ENCODE measurements at places on chromosomes 1 and 21. TPM values are rescaled to one million over a fixed set of nuclear protein-coding genes. Genes with fewer than 3 reads are reported as not detected.
A peak's percentile ranks its signal among the peaks of the same experiment; 100 is the strongest.

DNA sequence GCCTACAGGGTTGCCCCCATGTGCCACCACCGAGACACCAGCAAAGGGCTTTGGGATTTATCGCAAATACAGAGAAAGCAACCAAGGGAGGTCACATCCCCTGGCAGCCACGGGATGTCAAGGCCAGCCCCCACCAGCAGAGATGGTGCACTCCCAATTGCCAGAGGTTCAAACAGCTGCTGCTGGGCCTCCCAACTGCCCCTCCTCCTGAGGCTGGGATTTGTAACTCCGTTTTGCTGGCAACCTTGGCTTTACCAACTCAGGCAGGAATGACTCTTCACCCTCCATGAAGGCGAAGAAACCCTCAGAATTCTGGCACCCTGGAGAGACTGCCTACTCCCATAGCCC lies 11.6 kb downstream of the TMEM53 start:
- DNase-seq: no peak

DNA sequence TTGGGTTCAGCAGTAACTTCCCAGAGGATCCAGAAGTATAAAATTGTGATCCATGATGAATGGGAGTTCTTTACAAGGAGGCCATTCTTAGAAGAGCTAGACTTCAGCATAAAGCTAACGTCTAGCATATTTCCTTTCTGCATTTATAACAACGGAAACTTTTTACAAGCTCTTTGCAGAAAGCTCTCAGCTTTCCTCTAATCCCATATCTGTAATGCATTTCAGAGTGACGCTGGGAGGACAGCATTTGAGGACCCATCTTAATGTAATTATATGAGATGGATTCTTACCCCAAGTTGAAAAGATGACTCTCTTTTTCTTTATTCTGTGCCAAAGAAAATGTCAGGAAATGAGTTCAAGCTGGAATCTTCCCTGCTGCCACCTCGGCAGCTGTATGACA lies 132.0 kb upstream of the CACHD1 start:
- no peak for DNase-seq

The CCDC185 gene
- total RNA-seq: not detected

DNA sequence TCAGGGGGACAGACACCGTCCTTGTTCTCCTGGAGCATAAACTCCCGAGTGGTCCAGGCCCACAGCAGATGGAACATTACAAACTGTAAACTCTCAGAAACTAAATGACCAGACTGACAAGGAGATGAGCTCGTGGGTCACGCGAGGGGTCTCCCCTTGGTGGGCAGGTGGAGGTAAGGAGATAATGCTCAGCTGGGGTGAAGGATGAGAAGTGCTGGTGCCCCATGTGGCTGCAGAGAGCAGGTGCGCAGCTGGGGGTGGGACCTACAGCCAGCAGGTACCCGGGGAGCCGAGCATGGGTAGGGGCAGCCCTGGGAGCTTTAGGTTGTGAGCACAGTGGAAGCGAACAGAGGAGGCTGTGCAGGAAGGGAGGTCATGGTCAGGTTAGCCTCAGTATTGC lies 40.1 kb downstream of the AJAP1 start:
- DNase-seq: no peak

DNA sequence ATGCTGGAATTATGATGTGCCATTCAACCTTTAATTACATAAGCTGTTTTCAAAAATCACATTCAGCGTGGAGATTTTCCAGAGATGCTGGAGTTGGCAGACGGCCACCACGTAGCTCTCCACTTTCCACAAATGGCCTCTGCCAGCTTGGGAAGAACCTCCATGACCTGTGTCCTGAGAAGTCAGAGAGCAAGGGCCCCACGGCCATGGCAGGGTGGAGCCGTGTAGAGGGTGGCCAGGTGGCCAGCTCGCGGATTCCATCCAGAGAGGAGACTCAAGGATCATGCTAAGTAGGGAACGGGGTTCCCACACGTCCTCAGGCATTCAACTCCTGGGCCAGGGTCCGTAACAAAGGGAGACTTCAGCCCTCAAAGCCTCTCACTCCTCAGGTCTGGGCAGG lies 1.3 kb upstream of the GALE start:
- no peak for DNase-seq

The RUNX3 gene
- total RNA-seq: not detected

The S1PR1 gene
- total RNA-seq: 2.5 TPM

The TIPRL gene
- 47.8 TPM for total RNA-seq

- no peak for DNase-seq
Measured at GRCh38 chr21:26210614-26211013, 40.0 kb upstream of the APP start.

- no peak for DNase-seq
Measured at GRCh38 chr1:204751883-204752687, 66.5 kb upstream of the LRRN2 start.

The PER3 gene
- 9.0 TPM for total RNA-seq

GRCh38 chr21:14889080-14889810 lies 175.6 kb downstream of the NRIP1 start:
- peak; percentile 48 for DNase-seq

The FAM131C gene
- not detected for total RNA-seq

- no peak for DNase-seq
Measured at GRCh38 chr21:35614396-35614921, 445.9 kb downstream of the SETD4 start.

GRCh38 chr1:226498640-226499008 lies 49.9 kb upstream of the STUM start:
- no peak for DNase-seq

- no peak for DNase-seq
Measured at GRCh38 chr1:245748240-245748639, 593.5 kb downstream of the KIF26B start.

DNA sequence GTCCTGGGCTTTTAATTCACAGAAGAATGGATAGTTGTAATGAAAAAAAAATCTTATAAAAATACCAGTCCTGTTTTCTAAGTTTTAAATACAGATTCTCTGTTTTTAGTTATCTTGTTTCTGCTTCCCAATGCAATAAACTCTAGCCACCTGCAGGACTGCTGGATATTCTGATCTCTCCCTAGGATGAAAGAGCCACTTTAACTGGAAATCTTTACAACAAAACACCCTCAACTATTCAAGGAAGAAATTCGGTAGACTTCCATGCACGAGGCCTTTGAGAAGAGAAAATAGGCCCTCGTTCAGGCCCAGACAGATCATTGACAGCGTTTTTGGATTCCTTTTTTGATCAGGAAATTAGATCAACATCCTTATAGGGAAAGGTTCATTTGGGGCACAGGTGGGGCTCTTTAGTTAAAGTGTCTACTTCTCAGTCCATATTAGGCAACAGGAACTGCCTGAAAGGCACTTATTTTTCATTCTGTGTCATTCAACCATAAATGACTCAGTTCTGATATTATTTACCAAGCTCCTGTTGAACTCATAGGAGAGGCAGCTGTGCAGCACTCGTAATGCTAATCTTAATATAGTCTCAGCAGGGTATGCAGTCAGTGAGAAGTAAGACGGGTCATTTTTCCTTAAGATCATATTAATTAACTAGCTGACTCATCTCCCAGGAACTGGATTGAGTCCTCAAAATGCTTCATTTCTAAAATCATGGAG lies 71.1 kb upstream of the ERRFI1 start:
- peak; percentile 90 for DNase-seq

The GSTM5 gene
- not detected for total RNA-seq

- DNase-seq: no peak
Measured at GRCh38 chr1:236925386-236925785, 78.9 kb downstream of the MT1HL1 start.

DNA sequence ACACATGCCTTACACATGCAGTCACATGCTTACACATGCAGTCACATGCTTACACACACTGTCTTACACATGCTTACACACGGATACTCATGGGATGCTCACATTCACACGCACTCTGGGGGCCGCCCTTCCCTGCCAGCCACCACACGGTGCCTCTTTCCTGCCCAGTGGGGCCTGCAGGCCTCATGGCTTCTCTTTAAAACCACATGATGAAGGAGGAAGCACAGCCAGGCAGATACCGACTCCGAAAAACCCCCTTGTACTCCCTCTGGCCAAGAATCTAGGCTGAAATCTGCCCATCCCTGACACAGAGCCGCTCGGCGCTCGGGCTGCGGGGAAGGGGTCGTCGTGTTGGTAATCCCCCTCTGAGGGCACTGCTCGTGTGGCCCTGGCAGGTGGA lies 113.0 kb downstream of the PRDM16 start:
- no peak for DNase-seq

- peak; percentile 40 for DNase-seq
Measured at GRCh38 chr1:17274186-17275170, 25.6 kb downstream of the PADI3 start.

GRCh38 chr1:67114162-67114561 lies 20.6 kb downstream of the C1orf141 start:
- no peak for DNase-seq

GRCh38 chr1:193625255-193625654 lies 438.8 kb upstream of the B3GALT2 start:
- DNase-seq: no peak

DNA sequence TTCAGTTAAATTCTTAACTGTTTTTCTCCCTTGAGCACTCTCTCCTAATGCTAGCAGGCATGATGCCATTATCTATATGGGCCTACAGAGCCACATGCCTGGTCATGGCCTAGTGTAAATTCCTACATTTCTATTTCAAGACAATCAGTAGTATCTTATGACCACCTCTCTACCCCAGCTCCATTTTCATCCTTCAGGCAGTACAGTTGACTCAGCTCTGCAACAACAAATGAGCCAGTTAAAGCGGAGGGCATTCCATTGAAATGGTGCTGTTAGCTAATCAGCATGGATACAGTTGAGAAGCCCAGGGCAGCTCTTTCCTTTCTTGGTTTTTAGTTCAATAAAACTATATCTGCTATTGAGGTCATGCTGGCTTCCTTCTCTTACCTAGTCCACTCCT lies 150.0 kb downstream of the PPP1R12B start:
- DNase-seq: no peak

The CFAP45 gene
- not detected for total RNA-seq

- no peak for DNase-seq
Measured at GRCh38 chr1:183030053-183030452, 6.8 kb downstream of the LAMC1 start.

The ODF2L gene
- total RNA-seq: 14.7 TPM

DNA sequence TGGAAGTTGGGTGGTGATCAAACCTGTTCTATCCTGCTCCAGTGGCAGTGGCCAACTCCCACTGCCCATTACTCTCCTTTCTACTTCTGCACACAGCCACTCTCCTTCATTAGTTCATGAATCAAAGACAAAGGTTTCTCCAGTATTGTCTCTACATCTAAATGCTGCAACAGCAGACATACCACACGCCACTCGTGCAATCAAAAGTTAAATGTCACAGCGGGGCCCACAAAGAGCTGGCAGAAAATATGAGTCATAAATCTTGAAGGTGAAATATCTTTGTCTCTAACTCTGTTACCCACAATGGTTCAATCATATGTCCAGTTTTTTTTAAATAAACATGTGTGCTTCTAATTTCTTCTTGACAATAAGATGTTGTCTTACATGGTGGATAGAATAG lies 13.3 kb downstream of the APCS start:
- no peak for DNase-seq

DNA sequence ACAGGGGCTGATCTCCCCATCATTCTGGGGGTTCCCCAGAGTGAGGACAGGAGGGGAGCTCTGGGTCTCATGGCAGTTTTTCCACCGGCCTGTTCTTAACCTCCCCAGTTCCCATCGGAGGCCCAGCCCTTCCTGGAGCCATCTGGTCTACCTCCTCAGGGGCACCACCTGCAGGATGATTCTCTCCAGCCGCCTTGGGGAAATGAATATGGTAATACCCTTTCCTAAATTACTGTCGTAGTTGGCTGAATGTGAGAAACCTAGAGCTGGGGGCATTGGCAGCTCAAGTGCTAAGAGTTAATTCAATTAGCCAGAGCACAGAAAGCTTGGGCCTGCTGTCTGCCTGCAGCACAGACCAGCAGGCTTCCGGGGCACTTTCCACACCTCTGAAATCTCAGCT lies 64.9 kb downstream of the TAS1R2 start:
- no peak for DNase-seq

The EFNA3 gene
- total RNA-seq: 0.56 TPM

- DNase-seq: peak; percentile 60
Measured at GRCh38 chr1:177975588-177976495, 6.0 kb upstream of the SEC16B start.

DNA sequence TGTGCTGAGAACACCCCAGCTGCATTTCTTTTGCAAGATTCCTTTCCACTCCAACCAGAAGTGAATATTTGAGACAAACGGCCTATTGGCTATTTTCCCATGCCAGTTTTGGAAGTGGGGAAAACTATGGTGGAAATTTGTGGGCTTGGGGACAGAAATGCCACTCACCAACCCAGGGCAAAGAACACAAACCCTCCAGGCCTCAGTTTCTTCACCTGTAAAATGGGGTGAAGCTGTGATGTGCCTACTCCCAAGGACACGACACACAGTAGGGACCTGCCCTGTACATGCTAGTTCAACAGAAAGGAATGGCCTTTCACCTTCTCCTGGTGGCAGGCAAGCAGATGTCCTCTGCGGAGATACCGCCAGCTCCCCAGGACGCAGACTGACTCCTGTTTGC lies 46.5 kb downstream of the SIM2 start:
- DNase-seq: no peak

The KRTAP10-2 gene
- total RNA-seq: not detected

The PALMD gene
- total RNA-seq: 106 TPM

DNA sequence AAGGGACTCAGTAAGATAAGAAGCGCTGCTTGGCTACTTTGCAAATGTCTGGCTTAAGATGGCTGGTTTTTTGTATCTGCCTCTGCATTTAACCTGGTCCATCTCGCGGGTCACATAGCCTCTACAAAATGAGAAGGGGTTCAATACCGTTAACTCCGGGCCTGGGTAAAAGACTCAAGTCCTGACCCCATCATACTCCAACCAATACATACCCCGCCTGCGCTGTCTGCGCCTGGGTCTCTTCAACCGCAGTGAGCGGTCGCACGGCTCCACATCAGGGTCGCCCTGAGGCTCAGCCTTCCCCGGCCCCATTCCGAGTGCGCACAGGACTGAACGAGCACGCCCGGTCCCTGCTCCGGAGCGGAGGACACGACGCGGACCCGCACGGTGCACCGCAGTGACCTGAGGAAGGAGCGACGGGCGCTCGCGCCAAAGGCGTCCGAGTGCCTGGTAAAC lies 558 bp upstream of the PGD start:
- no peak for DNase-seq

GRCh38 chr1:243474136-243474881 lies 218.5 kb downstream of the SDCCAG8 start:
- no peak for DNase-seq

DNA sequence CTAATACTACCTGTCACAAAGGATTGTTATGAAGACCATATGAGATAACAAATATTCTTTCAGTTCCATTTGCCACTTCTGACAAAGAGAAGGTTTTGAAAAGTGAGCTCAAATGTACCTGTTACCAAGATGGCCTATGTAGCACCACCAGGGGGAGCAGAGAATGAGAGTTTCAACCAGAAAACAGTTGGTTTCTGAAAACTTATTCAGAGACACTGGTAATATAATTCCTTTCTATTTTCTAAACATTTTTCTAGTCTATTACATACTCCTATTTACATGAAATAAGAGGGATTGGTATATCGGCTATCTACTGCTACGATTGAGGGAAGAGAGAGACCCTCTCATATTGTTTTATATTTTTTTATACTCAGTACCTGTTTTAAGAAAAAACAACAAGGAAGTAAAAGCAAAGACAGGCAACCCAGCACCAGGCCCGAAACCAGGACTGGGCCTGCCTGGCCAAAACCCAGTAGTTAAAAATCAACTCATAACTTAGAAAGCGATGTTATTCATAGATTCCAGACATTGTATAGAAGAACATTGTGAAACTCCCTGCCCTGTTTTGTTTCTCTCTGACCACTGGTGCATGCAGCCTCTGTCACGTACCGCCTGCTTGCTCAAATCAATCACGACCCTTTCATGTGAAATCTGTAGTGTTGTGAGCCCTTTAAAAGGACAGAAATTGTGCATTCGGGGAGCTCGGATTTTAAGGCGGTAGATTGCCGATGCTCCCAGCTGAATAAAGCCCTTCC lies 48.3 kb downstream of the IL23R start:
- DNase-seq: peak; percentile 37

All from myocyte (in vitro differentiated cells).